A549 (cell line): ENCODE measurements at places on chromosomes 5 and 9.
A peak's percentile ranks its signal among the peaks of the same experiment; 100 is the strongest.

- no peak for DNase-seq
Observed at GRCh38 chr5:54206580-54207229, 103.7 kb downstream of the ARL15 start.

DNA sequence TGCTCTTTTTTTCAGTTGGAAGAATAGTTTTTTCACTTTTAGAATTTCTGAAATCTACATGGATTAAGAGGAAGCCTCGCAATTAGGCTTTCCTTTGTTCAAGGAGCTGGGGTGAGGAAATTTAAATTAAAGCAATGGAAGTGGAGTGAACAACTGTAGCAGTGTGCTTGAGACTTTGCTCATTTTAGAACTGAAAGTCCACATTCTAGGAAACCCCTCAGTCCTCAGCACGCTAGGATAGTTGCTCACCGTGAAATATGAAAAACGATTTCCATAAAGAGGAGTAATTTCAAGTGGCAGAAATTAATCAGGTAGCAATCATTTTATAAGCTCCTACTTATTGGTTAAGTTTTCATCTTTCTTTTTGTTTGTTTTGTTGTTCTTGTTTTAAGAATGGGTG lies 243.0 kb upstream of the ITGA1 start:
- DNase-seq: no peak

DNA sequence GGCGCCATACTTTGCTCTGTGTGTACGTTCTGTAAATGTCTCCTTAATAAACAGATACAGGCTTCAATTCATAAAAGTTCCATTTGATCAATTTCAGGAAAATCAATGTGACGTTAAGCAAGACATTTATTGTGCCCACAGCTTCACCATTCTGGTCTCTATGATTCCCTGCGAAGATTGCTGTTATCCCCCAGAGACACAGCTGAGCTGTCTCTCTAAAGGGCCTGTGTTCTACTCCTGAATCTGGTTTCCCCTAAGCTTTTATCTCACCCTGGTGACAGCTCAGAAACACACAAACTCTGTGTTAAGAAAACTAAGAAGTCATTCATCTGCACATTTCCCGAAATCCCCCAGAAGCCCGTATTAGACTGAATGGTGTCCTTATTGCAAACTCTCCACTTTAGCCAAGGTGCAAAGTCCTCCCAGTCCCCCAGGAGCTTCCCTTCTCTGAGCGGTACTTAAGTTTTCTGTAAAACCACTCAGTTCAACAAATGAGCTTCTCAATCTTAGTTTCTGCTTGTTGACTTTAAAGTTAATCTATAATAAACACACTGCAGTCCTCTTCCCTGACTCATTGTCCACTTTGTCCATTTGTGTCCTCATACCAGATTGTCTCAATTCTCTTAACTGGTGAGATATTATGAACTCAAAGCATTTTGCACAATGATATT lies 1.4 kb upstream of the C5orf15 start:
- DNase-seq: peak; percentile 54

- no peak for DNase-seq
Observed at GRCh38 chr9:86022687-86023266, 76.6 kb downstream of the GOLM1 start.

GRCh38 chr5:65695896-65696295 lies 26.0 kb downstream of the SGTB start:
- no peak for DNase-seq

DNA sequence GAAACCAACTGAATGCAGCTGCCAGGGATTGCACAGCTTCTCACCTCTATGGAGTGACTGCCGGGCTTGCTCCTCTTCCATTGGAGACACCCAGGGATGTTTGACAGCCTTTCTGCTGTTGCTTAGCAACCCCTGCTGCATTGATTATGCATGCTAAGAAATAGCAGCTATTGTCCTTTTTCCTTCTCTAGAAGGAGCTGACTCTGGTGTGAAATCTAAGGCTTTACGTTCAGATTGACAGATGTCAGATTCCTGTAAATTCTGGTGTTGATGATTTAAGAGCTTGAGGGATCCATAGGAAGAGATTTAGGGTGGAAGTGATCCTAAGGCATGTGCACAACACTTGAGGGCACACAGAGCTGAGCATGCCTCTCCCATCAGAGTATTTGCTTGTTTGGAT lies 267.7 kb downstream of the NTRK2 start:
- DNase-seq: no peak

DNA sequence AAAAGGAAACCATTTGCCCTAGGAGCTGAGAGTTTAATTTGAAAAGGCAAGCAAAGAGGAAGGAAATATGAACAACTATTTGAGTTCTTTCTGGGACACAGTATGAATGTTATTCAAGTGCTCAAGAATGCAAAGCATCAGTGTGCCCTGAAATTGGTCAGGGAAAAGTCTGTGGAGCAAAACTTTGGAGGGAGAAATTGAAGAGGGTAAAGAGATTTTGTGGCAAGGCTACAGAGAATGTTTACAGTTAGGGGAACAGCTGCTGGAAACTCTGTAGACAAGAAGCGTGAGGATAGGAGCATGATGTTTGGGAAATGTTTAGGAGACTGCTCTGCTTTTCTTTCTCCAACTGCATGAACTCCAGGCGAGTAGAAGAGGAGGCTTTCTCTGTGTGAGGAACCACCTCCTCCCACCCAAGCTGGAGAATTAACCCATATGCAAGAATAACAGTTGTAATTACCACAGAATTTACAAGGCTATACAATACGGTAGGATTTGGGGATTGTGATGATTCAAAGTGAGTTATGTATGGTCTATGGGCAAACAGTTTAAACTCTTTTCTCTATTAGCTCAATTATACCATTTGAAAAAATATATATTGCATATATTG lies 75.4 kb upstream of the IL7R start:
- no peak for DNase-seq

- no peak for DNase-seq
Observed at GRCh38 chr5:43639566-43639965, 36.6 kb downstream of the NNT start.

DNA sequence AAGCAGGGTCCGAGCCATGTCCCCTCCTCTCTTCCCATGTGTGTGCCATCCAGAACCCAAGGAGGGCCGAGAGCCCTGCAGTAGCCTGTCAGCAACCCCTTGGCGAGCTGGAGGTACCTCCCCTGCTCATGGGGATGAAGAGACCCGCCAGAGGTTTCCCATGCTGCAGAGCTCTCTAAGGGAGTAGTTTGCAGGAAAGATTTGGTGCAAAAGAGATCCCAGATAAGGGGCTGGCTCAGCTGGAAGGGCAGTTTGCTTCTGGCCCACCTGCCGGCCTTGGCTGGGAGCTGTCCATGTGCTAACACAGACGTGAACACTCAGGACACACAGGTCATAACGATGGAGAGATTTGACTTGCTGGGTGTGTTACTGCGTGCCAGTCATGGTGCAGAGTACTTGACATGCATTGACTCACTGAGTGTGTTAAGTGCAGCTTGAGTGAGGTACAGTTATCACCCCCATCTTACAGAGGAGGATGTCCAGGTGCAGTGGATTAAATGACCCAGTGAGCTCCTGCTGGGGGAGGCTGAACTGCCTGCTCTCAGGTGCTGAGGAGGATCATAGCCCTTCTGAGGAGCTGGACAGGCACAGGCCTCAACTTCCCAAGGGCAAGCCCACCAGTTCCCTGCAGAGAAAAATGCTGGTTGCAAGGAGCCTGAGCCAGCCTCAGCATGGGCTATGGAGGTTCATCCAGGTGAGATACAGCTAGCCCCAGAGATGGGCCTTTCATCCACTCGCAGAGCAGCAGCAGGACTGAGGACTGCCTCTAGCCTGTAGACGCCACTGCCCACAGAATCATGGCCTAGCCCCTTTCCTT lies 6.3 kb upstream of the SLC25A48 start:
- DNase-seq: no peak
